Suppressor macrophage treated with lipopolysaccharide for 1 hour (primary cell): ENCODE measurements at places on chromosomes 13 and 19.

GRCh38 chr13:29509999-29510589 is 85.4 kb downstream of the SLC7A1 start:
- peak; percentile 31 for DNase-seq

GRCh38 chr13:95656386-95657015 is 12.0 kb upstream of the DZIP1 start:
- DNase-seq: no peak

GRCh38 chr19:50263176-50263575 is 59.8 kb downstream of the MYH14 start:
- DNase-seq: no peak

GRCh38 chr13:24116131-24116530 is 44.4 kb upstream of the SPATA13 start:
- DNase-seq: no peak

GRCh38 chr19:21352830-21353229 is 6.0 kb upstream of the ZNF738 start:
- DNase-seq: no peak

DNA sequence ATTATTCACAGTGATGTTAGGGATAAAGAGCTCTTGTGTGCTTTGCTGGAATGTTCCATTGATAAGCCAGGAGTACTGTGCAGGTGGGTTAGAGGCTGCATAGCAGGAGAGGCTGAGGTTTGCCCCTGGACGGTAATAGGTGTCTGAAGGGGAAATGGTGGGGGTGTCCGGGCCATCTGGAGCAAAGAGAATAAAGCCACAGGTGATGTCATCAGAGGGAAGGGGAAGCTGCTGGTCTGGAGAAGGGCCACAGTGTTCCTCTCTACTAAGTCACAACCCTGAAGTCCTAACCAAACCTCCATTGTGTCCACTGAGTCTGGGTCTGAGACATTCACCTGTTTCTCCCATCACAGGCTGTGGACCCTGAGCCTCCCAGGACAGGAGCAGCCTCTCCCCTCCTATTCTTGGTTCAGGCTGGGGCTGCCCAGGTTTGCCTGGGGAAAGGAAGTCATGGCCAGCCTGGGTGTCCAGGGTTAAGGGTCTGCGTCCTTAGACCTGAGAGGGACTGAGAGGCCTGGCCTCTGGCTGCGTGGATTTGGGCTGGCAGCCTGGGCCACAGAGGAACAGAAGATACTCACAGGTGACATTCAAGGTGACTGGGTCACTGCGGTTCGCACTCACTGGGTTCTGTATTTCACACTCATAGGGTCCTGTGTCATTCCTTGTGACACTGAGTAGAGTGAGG is 6.8 kb downstream of the CEACAM1 start:
- peak; percentile 59 for DNase-seq

GRCh38 chr19:29090783-29091526 is 122.0 kb downstream of the UQCRFS1 start:
- DNase-seq: no peak

DNA sequence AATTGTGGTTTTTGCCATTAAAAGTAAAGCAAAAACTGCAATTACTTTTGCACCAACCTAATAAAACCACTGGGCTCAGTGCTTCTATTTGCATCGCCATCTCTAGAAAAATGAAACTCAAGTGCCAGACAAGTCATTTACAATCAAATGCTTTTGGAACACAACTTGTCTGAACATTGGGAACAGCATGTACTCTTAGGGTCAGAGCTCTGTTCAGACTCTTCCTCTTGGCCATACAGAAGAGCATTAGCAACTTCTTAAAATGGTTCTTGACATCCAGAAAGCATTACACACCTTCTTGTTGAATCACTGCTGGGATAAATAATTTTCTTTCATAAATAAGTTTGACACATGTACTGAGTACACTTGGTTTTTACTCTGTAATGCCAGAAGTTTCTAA is 272.5 kb downstream of the DCLK1 start:
- DNase-seq: no peak

DNA sequence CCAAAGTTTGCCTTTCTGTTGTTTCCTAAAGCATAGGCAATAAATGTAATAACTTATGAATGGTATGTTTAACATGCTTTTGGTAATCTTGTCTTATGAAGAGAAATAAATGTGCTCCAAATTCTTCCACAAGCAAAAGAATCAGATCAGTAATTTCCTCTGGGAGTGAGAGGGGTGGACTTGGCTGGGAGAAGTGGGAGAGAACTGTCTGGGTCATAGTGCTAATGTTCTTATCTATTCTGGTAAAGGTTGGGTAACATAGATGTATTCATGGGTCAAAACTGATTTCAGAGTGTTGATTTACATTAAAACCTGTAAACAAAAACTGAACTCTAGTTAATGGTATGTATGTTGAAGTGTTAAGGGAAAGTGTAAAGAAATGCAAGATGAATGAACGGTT is 211.7 kb upstream of the IRS2 start:
- no peak for DNase-seq
